ENCODE measurements at places on chromosomes 7 and 10.
A peak's percentile ranks its signal among the peaks of the same experiment; 100 is the strongest.

DNA sequence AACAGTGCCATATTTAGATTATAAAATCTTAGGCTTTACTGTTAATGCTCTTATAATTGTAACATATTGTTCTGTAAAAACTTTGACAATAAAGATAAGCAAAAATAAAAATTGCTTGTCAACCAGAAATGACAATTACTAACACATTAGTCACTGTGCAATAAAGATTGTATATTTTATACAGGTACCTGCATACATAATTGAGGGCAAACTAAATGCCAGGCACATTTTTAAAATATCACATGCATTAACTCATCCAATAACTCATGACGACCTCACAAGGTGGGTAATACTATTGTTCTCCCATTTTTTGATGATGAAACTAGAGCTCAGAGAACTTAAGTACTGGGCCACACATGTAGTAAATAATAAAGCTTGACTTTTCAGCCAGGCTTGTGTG is 1020.2 kb upstream of the C7orf33 start:
- DNase-seq: no peak

DNA sequence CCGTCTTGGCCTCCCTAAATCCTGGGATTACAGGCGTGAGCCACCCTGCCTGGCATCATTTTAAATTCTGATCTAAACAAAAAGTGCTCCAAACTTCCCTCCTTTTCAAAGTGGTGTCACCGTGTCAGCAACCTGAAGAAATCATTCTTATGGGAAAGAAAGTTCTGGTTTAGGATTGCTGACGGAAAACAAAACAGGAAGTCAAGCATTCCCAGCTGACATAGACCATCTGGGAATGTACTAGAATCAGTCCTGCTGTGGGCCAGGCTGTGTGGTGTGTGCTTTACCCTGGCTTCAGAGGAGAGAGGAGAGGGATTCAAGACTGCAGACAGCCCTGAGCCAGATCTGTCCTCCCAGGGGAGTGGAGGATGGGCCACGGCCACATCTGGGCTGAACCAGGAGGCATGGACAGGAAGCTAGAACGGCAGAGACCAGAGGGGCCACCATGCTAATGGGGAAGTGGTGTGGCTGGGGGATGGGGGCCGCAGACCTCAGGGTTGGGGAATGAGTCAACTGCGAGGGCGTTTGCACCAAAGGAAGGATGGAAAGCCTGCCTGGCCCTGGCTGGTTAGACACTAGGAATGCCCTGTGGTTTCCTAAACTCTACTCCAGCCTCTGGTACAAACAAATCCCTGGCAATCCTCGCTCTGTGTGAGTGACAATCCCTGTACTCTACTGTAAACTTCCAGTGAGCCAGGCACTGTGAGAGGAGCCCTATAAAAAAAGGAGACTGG is 16.7 kb upstream of the CLIP2 start:
- DNase-seq: no peak

DNA sequence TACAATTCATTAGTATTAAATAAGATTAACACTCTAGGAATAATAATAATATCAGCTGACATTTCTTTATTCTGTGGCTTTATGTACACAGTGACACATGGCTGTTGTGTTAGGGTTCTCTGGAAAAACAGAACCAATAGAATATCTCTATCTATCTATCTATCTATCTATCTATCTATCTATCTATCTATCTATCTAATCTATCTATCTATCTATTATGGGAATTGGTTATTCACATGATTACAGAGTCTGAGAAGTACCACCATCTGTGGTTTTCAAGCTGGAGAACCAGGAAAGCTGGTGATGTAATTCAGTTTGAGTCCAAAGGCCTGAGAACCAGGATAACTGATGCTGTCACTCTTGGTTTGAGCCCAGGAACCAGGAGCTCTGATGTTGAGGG is 194.1 kb upstream of the MTPN start:
- DNase-seq: no peak

GRCh38 chr7:151019130-151019447 is 5.2 kb downstream of the ATG9B start:
- no peak for DNase-seq

DNA sequence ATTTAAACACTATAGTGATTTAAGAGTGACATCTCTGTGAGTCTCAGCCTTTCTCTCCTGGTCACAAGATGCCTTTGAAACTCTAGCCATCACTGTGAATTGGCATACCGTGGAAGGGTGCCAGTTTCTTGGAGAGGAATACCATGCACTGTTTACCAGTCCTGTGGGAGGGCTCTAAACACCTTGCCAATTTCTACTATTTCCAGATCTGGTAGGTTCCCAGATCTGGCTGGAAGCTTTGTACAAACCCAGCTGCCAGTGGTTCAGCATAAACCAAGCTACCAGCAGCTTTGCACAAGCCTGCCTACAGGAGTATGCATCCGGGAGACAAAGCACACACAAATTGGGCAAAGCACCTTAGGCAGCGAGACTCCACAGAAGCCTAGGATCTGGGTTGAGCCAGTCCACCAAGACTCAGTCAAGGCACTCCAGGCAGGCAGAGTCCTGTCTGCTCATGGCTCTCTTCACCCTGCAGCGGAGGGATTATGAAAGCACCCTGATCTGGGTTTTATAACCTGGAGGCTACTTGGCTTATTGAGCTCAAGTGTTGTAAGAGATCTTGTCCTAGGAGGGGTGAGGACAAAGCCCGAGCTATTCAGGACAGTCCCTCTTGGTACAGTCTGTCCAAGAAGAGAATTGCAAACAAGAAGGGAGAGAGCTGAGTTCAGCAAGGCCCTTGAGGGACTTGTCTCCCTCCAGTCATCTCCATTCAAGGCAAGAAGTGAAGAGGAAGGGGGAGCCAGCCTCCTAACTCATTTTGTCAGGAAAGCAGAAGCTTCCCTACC is 23.6 kb downstream of the MCM10 start:
- DNase-seq: no peak

GRCh38 chr10:90378524-90379076 is 479.2 kb downstream of the HTR7 start:
- DNase-seq: no peak

- no peak for DNase-seq
Measured at GRCh38 chr10:104104418-104104817, 17.6 kb upstream of the SFR1 start.

- no peak for DNase-seq
Measured at GRCh38 chr7:131336956-131337355, 9.3 kb downstream of the MKLN1 start.

DNA sequence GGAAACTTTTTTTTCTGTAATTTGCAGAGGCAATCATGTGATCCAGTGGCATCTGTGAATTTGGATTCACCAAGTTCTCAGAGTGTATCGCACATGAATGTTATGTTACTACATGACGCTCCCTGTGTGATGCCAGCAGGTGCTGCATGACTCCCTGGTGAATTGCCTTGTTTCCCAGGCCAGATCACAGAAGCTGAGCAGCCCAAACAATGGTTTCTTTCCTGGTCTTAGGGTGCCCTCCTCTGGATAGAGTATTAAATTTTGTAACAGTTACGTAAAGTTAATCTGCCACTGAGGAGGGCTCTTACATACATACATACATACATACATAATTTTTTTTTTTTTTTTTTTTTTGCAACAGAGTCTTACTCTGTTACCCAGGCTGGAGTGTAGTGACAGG is 3.6 kb downstream of the ZSCAN21 start:
- DNase-seq: peak; percentile 61

GRCh38 chr7:7251742-7252141 is 69.4 kb downstream of the C1GALT1 start:
- DNase-seq: no peak

DNA sequence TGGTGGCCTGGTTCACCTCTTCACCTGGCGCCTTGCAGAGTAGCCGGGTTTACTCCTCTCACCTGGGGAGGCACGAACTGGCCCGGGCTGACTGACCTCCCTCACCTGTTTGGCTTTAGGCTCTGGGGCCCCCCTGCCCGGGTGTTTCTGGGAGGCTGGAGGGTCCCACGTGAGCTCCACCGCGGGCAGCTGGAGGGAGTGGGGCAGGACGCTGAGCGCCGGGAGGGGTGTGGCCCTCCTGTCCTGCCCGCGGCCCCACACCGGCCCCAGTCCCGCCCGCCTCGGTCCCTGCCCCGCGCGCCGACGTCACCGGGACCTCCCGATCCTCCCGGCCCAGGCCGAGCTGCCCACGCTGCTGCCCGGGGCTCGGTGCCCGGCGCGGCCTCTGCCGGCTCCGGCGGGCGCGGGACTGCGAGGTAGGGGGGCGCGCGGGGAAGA is at the start of gene AMZ1:
TSS of gene AMZ1 (plus strand) at position 322 of the 438 bp plus-strand sequence. CDS start 12,250 bp downstream, outside the sequence.
- DNase-seq: no peak

GRCh38 chr10:52221923-52222322 is 92.2 kb upstream of the DKK1 start:
- DNase-seq: no peak

- DNase-seq: no peak
Measured at GRCh38 chr7:140085447-140085846, 22.7 kb upstream of the PARP12 start.

GRCh38 chr10:50554995-50555568 is 68.7 kb downstream of the SGMS1 start:
- no peak for DNase-seq

GRCh38 chr7:114422507-114423501 is 8.2 kb downstream of the FOXP2 start:
- DNase-seq: no peak

GRCh38 chr10:97633921-97634320 is 621 bp upstream of the MORN4 start:
- DNase-seq: no peak

- DNase-seq: no peak
Measured at GRCh38 chr7:114969096-114969495, 47.2 kb downstream of the MDFIC start.

DNA sequence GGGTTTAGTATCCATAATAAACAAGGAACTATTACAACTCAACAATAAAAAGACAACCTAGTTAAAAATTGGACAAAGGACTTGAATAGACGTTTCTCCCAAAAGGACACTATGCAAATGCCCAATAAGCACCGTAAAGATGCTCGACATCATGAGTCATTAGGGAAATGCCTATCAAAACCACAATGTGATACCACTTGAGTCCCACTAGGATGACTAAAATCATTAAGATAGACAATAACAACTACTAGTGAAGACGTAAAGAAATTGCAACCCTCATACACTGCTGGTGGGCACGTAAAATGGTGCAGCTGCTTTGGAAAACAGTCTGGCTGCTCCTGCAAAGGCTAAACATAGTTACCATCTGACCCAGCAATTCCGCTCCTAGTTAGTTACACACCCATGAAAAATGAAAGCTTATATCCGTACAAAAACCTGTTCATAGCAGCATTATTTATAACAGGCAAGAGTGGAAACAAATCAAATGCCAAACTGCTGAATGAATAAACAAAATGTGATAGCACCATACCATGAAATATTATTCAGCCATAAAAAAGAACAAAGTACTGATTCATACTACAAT is 17.3 kb downstream of the CCDC3 start:
- no peak for DNase-seq

DNA sequence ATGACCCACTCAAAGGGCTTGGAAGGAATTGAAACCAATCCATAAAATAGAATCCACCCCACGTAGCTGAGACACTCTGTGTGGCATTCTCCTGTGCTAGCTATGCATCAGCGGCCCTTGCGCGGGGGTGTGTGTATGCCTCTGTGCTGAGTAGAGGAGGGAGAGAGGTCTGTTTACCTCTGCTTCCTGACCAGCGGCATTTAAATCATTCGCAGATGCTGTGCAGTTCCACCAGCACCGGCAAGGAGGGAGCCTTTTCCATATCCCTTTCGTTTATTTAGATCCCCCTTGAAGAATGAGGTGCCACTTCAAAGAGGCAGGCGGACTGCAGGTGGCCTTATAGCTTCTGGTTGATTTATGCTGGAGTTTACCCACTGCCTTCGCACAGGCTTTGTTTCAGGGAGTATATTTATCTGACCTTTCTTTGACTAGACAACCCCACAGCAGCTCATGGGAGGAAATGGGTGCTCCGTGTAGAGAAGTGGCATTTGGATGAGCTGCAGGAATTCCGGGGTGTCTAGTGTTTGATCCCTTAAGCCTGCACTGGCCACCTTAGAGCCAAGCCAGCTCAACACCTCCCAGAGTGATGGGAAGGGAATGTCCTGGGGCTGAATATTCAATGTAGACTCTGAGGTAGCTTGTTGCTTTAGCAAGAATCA is 11.4 kb downstream of the C10orf53 start:
- DNase-seq: no peak

- DNase-seq: no peak
Measured at GRCh38 chr10:84844461-84844860, 516.1 kb downstream of the CCSER2 start.
